ENCODE measurements at places on chromosomes 7 and 10.

DNA sequence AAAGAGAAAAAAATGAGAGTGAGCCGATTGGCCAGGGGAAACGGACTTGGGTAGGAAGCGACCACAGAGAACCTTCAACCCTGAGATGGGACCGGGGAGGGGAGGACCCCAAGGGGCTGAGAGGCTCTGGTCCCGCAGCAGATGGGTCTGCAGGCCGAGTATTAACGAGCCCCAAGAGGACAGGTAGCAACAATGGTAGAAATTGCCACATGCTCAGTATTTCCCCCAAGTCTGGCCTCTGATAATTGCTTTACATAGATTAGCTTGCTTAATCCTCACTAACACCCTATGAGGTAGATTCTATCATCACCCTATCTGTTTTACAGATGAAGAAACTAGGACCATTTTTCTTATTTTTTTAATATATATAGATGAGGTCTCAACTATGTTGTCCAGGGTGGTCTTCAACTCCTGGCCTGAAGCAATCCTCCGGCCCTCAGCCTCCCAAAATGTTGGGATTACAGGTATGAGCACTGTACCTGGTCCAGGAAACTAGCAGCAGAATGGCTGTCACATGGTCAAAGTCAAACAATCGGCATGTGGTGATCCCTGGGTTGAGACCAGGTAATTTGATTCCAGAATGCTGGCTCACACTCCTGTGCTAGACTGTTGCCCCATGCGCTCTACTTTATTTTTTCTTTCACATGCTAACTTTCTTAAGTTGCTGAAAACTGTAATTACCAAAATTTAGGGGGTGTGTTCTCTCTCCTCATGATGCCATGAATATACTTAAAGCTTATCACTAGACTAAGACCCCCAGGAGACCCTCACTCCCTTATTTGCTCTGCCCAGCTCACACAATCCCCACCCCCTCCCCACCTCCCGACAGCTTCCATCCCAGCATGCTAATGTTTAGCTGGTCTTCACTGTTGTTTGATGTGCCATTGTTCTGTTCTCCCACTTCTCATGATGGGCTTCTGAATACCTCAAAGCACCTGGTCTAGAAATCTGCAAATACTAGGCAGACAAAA, 67.9 kb upstream of the AFAP1L2 start:
- no peak for DNase-seq

- no peak for DNase-seq
These were observed 42.4 kb upstream of the FGL2 start for GRCh38 chr7:77242068-77242467.

- no peak for DNase-seq
These were observed 81.9 kb upstream of the CAPZA2 start for GRCh38 chr7:116780521-116780920.

DNA sequence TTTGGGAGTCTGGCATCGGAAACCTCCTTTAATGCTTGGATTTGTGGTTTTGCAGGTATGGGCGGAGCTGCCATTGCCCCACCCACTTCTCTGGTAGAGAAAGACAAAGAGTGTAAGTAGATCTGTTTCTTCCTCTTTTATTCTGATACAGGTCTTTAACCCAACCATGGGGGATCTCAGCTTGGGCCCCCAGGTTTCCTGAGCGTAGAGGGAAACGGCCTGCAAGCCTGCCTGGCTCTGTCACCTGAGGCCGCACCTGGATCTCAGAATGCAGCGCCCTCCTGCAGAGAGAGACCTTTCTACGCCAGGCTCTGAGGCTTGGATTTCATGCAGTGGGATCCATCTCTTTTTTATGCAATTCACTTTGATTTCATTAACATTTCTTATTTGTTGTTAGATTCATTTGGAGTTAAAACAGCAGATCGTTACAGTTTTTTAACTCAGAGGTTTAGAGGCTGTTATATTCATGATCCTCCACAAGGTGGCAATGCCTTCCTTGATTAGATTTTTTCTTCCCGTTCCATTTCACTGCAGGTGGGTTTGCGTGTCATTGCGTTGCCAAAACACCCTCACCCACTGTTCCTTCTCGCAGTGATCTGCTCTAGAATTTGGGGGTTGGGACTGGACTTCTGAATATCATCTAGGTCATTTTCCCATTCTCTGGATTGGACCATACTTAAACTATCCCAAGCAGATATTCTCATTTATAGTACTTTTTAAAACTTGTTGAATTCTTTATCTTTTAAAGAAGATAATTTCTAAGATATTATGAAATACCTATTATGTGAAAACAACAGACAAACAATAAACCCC, 20.0 kb downstream of the RBM17 start:
- no peak for DNase-seq

GRCh38 chr10:24904824-24905223, 47.6 kb downstream of the PRTFDC1 start:
- DNase-seq = no peak

- DNase-seq = no peak
These were observed 17.1 kb downstream of the ADAM8 start for GRCh38 chr10:133259602-133259989.

GRCh38 chr7:30510124-30511075, 5.8 kb upstream of the GGCT start:
- no peak for DNase-seq

- DNase-seq = no peak
These were observed 3.5 kb downstream of the SP8 start for GRCh38 chr7:20783125-20783699.

- no peak for DNase-seq
These were observed 31.2 kb downstream of the OSBPL3 start for GRCh38 chr7:24948739-24949138.

DNA sequence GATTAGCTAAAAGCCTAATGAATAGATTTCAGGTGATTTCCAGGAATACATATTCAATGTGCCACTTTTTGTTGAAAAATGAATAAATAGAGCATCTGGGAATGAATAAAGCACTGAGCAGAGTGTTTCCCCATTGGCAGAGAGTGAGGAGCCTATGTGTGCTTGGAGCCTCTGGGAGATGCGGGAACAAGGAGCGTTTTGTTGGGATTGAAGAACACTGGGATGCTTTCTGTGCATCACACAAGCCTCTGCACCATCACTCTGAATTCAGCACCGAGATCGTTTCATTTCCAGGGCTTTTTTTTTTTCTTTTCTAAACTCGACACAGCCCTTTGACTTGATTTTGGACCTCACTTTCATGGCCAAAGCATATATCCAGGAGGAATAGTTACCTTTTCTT, 111.4 kb downstream of the BAMBI start:
- DNase-seq = no peak

DNA sequence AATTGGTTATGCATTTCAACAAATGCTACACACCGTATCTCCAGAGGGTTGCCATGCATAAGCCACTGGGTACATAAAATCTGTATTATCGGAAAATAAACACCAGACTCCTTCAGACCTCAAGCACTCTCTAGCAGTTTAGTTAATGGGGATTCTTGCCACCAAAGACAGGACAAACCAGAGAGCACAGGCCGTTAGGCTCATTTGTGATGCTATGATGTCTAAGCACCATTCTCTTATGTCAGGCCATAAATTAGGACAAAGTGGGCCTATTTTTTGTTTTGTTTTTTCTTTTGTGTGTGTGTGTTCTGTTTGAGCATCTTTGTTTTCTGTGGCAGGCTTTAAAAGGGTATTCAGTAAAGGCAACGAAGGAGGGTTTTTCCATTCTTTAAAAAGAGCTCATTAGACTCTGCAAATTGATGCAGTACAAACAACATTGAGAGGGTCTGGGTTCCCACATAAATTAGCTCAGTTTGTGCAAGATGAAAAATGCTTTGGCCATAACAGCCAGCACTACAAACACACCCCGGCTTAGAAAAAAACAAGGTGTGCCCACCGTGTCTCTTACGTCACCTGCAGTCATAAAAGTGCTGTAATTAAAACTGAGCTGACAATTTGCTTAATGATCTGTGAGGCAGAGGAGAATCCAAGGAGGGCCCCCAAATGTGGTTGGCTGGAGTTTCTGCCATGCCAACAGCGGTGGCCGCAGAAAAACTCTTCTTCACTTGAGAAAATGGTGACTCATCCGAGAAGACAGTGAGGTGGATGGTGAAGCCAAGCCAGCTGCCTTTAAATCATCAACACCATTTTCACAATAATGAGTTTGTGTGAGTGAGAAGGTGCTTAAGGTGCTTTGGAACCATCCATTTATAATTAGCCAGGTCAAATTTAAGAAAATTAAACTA, 297.9 kb downstream of the GATA3 start:
- DNase-seq = no peak

GRCh38 chr10:129258283-129258923, 208.6 kb upstream of the MGMT start:
- no peak for DNase-seq

DNA sequence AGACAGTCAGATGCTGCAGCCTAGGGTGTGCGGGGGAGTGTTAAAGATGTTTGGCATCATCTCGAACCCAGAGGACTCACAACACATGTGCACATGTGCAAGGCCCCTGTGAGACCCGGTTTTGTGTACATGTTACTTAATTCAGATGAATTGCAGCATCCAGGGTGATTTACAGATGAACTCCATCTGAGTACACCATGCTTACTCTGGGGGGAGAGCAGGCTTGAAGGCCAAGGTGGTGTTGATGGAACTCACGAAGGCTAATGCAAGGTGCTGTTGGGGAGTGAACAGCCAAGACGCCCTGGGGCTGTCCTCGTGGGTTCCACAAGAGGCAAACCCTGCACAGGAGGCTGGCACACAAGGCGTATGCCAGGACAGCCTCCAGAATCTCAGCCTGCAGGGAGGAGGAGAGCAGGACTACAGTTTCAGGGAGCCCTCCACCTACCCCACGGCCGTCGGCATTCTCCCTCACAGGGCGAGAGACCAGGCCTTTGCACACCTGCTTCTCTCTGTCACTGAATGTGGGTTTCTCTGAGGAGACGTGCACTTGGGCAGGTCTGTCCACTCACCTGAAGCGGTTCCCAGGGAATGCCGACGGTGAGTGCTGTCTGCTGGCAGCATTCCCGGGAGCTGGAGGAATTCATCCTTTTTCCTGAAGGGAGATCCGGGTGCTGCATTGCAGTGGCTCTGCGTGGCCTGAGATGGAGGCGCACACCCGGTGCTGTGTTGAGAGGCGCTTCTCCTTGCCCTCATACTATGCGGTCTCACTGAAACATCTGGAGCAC, 178.5 kb upstream of the RNF32 start:
- DNase-seq = no peak

GRCh38 chr7:47100817-47101435, 481.0 kb downstream of the TNS3 start:
- no peak for DNase-seq

- DNase-seq = no peak
These were observed 43.9 kb upstream of the KCND2 start for GRCh38 chr7:120229084-120229483.

GRCh38 chr7:151379193-151379520, 30.7 kb downstream of the WDR86 start:
- DNase-seq = no peak
